ENCODE measurements at places on chromosomes 16 and 17. TPM values are rescaled to one million over a fixed set of nuclear protein-coding genes. Genes with fewer than 3 reads are reported as not detected.
A peak's percentile ranks its signal among the peaks of the same experiment; 100 is the strongest.

DNA sequence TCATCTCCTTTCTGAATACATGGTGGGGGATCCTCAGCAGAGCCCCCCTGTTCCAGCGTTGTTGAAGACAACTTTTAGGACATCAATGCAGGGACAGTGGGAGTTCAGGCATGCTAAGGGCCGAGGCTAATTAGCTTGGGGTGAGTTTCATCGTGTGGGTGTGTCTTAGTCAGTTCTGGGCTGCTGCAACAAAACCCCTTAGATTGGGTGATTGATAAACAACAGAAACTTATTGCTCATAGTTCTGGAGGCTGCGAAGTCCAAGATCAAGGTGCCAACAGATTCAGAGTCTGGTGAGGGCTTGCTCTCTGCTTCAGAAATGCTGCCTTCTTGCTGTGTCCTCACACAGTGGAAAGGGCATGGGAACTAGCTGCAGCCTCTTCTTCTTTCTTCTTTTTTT, 214.0 kb downstream of the NTN1 start:
- DNase-seq, result no peak

GRCh38 chr17:19332371-19333131, 30.0 kb downstream of the B9D1 start:
- no peak for DNase-seq

Gene NDUFB10
- 819 TPM for total RNA-seq

- DNase-seq, result no peak
These were observed 2.6 kb upstream of the TSPOAP1 start for GRCh38 chr17:58330997-58331814.

DNA sequence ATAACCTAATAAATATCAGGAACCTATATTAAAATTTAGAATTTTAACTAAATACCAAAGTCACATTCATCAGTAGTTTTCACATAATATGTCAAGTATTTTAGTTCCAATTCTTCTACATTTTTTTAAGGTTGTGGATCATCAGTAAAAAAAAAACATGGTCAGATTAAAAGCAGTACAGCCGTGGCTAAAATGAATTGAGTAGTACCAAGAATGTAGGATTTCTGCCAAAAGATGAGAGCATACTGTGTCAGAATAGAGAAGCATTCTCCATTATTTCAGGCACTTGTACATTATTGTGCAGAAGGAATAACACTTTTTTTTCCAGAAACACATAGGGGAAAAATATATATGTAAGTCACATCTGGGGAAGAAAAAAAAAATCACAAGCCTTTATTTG, 1176.1 kb downstream of the CDH11 start:
- no peak for DNase-seq

Gene GCSH
- 80.6 TPM for total RNA-seq

GRCh38 chr17:55540414-55541091, 29.3 kb upstream of the SMIM36 start:
- no peak for DNase-seq

Gene RILP
- not detected for total RNA-seq

GRCh38 chr16:52709306-52709705, 162.4 kb upstream of the TOX3 start:
- no peak for DNase-seq

DNA sequence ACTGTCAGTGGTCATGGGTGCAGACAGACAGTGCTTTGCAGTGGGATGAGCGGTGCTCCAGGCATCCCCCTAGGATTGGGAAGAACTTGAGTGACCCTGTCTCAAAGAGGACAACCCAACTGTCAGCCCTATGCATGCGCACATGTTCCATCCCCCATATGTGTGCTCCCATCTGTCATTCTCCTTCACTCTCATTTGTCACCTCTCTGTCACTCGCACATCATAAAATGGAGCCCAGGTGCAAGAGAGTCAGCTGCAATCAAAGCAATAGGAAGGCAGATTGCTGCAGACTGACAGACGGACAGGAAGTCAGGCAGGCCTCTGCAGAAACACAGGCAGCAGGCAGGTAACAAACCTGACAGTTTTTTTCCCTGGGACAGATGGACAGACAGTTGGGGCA, 101.8 kb upstream of the CCL1 start:
- no peak for DNase-seq

DNA sequence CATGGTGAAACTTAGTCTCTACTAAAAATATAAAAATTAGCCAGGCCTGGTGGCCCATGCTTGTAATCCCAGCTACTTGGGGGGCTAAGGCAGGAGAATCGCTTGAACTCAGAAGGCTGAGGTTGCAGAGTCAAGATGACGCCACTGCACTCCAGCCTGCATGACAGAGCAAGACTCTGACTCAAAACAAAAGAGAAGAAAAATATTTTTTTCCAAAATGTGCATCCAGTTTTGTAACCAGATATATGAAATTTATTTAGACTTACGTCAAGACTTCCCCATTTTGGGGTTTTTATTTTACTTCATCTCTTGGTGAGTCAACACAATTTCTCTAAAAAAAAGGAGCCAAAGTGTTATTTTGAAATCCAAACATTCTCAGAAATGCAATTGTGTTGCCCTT, 5.5 kb upstream of the TM4SF5 start:
- DNase-seq, result no peak

DNA sequence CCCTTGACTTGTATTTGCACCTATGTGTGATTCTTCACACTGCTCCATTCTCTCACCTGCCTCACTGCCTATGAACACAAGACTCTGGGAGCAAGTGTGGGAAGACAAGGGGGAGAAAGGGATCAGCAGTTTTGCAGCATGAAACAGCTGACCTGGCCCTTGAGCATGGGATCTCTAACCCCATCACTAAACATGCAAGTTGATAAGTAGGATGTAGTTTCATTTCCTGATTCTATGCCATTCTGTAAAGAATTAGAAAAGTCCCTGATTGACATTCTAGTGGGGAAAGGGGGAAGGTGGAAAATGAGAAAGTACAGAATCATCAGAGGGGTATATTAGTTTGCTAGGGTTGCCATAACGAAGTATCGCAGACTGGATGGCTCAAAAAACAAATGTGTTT, 25.3 kb upstream of the MYOCD start:
- no peak for DNase-seq

GRCh38 chr17:28113269-28113668, 70.8 kb downstream of the NLK start:
- no peak for DNase-seq

Gene KRT9
- not detected for total RNA-seq

DNA sequence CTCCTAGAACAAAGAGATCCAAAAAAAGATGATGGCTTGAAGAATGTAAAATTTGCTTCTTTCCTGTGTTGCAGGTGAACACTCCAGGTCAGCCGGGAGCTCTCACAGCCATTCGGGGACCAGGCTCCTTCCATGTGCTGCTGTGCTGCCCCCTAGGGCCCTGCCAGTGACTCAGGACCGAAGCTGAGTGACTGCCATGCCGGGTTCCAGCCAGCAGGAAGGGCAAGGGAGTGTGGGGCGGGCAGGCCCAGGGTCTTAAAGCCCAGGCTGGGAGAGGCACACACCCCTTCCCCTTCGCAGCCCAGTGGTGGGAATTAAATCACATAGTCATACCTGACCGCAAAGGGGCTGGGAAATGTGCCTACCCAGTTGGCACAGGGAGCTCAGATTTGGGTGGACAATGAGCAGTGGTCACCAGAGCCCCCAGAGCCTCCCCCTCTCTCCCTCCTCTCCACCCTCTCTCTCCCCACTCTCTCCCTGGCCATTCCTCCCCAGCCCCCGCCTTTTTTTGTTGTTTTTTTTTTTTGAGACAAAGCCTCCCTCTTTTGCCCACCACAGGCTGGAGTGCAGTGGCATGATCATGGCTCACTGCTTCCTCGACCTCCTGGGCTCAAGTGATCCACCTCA, 11.5 kb downstream of the EPOP start:
- peak; percentile 73 for DNase-seq

All from MG63 (cell line).